ENCODE measurements at places on chromosomes 5 and 9.

DNA sequence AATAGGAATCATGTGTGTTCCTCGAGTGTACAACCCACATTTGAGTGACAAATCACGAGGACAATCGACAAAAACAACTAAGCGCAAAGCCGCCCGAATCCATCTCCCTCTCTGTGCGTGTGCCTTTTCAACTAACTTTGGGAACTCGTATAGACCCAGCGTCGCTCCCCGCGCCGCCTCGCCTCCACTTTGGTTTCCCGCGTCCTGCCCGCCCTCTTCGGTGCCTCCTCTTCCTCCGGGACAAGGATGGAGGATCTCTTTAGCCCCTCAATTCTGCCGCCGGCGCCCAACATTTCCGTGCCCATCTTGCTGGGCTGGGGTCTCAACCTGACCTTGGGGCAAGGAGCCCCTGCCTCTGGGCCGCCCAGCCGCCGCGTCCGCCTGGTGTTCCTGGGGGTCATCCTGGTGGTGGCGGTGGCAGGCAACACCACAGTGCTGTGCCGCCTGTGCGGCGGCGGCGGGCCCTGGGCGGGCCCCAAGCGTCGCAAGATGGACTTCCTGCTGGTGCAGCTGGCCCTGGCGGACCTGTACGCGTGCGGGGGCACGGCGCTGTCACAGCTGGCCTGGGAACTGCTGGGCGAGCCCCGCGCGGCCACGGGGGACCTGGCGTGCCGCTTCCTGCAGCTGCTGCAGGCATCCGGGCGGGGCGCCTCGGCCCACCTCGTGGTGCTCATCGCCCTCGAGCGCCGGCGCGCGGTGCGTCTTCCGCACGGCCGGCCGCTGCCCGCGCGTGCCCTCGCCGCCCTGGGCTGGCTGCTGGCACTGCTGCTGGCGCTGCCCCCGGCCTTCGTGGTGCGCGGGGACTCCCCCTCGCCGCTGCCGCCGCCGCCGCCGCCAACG, at the start of gene GPR150:
GPR150 (plus strand) TSS at position 58 of the 840 bp plus-strand sequence; CDS start at position 247, 189 bp downstream.
- peak; percentile 51 for DNase-seq

DNA sequence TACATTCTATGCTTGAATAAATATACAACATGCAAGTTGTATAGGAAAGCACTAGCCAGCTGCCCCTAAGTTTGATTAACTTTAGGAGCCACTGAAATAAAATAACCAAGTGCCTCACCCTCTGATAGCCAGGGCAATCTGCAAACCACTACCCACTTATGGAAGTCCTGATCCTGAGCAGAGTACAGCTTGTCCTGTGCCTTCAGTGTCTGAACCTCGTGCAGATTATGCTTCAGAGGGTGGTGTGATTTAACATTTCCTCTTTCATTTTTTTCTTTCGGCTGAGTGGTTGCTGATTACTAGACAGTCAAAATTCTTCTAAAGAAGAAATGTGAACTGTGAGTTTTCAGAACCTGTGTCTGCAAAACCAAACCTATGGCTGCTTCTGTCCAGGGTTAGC, 327.7 kb downstream of the PIK3R1 start:
- DNase-seq, result no peak

DNA sequence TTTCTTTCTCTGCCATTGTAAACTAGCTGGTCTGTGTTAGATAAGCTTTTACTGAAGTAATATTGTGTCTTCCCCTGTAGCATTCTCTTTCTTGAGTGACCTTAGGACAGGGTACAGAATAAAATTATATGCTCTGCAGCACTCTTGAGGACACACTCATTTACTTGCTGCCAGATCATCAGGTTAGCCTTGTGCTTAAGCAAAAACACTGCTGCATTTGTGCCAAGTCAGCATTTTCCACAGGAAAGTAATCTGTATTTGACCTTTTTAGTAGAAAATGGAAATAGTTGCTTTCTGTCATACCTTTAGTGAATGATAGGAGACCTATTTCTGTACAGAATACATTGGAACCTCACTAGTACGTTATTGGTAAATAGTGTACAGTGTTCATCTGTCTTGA, 54.2 kb downstream of the LMNB1 start:
- no peak for DNase-seq

DNA sequence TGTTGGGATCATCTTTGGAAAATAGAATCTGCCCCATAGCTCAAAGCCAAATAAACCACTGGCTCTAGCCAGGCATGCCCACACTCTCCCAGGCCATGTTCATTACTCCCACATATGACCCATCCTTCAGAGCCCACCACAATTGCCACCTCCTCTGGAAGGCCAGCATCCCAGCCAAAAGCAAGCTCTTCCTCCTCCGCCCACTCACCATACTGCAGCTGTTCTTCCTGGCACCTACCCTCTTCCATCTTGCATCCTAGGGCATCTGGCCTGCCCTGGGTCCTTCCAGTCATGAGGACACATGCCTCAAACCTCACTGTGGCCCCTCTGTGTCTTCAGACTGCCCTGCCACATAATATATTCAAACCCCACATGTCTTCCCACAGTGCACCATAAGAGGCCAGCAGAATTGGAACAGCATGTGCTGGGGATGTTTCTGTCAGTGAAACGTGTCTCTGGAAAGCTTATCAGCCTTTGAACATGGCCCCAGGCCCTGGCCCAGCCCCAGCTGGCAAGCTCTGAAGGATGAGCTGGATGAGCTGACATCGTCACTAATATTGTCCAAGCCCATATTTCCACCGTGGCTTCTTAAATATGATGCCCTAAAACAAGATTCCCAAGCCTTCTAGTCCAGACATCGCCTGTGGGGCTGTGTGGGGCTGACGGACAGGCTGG, 230.8 kb downstream of the AGTPBP1 start:
- DNase-seq, result no peak

- DNase-seq, result no peak
These were observed 20.0 kb downstream of the SLC30A5 start for GRCh38 chr5:69113851-69114250.

- DNase-seq, result no peak
These were observed 32.4 kb upstream of the C5orf24 start for GRCh38 chr5:134813407-134813806.

DNA sequence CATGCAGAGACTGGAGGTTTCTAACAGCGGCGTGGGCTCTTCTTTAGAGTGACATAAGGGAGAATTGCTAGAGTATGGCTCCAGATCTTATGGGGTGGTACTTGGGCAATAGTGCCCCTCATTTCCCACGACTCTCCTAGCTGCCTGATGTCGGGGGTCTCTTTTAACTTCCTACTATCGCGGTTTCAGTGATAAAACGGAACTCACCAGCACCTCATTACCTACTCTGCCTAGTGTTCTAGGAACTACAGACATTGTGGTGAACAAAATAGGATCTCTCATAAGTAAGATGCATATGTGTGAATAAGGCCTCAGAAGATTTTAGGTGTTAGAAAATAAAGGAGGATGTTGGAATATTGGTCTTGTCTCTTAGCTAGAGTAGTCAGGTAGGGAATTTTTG, 1.1 kb downstream of the ICE1 start:
- DNase-seq, result no peak

DNA sequence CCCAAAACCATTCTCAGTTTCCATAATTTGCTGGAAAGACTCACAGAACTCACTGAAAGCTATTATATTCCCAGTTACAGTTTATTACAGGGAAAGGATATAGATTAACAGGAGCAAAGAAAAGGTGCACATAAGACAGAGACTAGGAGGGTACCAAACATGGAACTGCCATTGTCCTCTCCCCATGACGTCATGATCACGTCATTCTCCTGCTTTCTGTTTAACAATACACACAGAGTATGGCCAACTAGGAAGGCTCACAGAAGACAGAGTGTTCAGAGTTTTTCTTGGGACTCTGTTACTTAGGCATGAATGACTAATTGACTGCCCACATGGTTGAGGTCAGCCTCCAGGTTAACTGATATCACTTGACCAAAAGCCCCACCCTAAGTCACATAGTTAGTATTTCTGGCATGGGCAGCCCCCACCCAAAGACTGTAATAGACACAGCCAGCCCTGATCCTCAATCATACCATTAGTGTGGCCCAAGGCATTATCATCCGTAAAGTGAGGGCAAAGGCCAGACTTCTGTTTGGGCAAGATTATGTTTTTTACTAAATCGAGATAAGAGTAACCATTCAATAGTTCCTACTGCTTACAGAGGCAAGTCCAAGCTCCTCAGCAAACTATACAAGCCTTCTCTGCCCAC, 353.5 kb upstream of the POU5F2 start:
- no peak for DNase-seq

GRCh38 chr9:33903157-33903780, 86.3 kb downstream of the UBE2R2 start:
- DNase-seq, result no peak

- no peak for DNase-seq
These were observed 124.9 kb downstream of the SPOCK1 start for GRCh38 chr5:137374110-137374714.

GRCh38 chr9:112772551-112772950, 22.0 kb downstream of the SNX30 start:
- no peak for DNase-seq

DNA sequence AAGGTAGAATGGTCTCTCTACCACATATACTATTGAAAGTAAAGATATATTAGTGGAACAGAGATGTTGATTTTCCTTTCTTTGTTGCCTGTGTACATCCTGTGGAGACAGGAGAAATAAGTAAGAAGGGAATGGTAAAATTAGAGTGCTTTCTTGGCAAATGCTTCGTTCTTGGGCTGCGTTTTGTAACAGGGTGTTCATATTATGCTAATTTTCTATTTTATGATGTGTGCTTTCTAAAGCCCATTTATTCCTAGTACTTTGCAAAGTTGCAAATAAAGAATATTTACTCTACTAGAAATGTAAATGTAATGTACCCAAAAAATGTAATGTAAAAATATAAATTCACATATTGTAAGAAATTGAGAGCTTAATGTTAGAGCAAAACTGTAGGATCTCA, 40.5 kb upstream of the RIOK2 start:
- DNase-seq, result no peak

DNA sequence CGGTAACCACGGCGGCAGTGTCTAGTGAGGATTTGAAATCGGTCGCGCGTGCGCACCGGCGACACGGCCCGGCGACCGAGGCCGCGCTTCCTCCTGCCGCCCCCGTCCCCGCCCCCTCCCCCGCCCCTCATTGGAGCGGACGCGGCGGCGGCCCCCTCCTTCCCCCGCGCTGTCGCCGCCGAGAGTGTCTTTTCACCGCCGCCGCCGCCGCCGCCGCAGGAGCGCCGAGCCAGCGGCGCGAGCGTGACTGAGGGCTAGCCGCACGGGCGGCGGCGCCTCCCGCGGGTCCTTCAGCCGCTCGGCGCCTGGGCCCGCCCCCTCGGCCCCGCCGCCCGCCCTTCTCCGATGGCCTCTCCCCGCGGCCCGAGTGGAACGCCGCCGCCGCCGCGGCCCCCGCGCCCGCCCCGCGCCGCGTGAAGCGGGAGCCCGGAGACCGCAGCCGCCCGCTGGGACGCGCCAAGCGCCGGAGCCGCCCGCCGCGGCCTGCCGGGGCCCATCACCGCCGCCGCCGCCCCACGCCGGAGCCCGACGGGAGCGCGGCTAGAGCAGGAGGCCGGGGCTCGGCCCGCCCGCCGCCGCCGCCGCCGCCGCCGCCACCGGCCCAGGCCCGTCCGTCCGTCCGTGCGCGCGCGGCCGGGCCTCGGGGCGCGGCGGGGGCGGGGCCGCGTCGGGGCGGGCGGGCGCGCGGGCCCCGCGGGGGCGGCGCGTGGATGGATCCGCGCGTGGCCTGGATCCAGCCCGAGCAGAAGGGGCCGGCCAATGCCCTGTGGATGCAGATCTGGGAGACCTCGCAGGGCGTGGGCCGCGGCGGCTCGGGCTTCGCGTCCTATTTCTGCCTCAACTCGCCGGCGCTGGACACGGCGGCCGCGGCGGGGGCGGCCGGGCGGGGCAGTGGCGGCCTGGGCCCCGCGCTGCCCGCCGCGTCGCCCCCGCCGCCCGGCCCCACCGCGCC, at the start of gene TENT4A:
TENT4A (plus strand) TSS at position 159 of the 952 bp plus-strand sequence; CDS start at position 711, 552 bp downstream.
- DNase-seq, result no peak

GRCh38 chr5:179227580-179228311, 117.5 kb downstream of the ADAMTS2 start:
- DNase-seq, result no peak

GRCh38 chr9:91084896-91085516, 276.7 kb downstream of the AUH start:
- DNase-seq, result no peak

DNA sequence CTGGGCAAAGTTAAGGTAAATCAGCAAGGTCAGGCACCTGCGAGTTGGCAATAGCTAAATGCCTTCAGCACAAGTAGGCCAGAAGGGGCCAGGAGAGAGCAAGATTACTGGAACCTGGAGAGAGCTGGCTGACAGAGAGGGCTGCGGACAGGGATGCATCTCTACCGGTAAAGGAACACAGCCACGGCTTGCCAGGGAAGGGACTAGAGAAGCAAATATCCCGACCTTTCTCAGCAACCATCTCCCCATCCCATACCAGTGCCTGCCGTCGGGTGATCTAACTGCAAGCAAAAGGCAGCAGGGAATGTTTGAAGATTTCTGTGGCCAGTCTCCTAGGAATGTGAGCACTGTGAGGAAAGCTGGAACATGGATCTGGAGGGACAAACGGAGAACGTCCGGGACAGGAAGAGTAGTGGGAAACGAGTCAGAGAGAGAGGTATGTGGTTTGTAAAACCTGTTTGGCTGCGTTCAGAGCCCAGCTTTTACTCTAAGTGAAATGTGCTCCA, 15.9 kb upstream of the ABLIM3 start:
- DNase-seq, result no peak

GRCh38 chr9:126375386-126375785, 48.8 kb downstream of the MVB12B start:
- DNase-seq, result no peak

GRCh38 chr5:96476654-96477053, 43.6 kb upstream of the PCSK1 start:
- DNase-seq, result no peak

GRCh38 chr9:98134702-98135557, 15.9 kb upstream of the TRIM14 start:
- no peak for DNase-seq

GRCh38 chr9:134287591-134288491, 38.4 kb upstream of the RXRA start:
- DNase-seq, result no peak

DNA sequence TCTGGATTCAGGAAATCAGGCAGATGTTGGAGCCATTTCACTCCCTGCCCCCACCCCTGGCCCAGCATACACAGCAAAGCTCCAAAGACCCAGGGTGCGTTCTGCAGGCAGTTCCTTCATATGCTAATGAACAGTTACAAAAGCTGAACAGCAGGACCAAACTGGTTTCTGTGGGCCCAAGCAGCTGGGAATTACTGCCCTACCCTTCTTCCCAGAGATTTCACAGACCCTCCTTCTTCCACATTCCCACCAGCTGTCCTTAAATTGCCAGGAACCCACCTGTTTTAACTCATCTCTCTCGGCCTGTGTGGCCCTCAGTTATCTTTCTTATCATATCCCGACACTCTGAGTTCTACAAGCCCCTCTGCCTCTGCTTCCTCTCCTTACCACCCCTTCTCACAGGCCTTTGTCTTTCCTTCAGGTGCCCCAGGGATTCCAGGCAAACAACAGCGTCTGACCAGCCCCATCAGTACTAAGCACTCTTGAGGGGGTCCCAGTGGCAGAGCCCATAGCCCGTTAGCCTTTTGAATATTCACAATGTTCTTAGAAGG, 10.6 kb upstream of the F2RL1 start:
- no peak for DNase-seq

DNA sequence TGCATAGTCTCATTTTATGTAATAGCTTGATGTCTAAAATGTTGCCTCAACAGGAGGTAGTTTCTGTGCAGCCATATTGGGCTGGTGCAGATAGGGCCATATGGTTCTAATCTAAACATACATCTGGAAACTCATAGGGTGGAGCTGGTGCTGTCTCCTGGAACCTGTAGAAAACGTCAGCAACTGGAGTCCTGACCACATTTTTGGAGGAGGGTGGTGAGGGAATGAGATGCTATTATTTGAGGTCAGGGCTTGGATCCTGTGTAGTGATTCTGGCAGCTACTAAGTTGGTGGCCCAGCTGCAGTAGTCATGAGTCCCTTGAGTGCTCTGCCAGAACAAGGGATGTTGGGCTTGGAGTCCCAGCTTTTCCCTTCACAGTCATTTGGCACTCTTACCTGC, 14.1 kb downstream of the MAN2A1 start:
- DNase-seq, result no peak
